ENCODE measurements at places on chromosomes 12 and 14.

GRCh38 chr14:31170411-31170810, 37.2 kb downstream of the HECTD1 start:
- DNase-seq: no peak

DNA sequence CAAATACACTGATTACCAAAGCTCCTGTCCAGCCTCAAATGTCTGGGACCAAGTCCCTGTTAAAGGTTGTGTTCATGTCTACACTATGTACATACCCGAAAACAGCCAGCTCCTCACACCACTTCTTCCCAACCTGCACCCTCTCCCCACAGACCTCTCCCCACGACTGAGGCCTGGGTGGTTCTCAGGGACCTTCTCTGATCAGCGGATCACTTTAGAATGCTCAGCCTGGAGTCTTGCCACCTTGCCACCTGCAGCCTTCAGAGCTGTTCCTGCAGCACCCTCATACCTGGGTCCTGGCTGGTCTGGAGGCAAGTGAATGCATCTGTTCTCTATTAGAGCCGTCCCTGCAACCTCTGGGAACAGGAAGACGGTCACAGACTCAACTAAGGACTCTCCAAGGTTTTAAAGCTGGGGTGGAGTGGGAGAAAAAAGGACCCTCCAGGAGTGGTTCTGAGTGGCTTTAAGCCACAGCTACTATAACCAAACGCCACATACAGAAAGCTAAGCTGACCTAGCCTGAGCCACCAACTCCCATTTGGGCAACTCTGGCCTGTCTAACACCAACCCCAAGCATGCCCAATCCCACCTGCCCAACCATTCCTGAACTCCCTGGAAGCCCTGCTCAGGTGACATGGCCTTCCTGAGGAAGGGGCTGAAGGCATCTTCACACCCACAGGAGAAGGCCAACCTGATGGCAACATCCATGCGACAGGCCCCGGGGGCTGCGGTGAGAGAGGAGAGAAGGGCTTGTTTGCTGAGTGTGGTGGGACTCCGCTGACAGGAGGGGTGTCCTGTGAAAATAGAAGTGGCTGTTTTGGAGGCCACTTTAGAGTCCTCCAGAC, 8.6 kb downstream of the KRT2 start:
- DNase-seq: no peak

- no peak for DNase-seq
Observed at GRCh38 chr12:88914967-88915366, 334.7 kb upstream of the KITLG start.

- no peak for DNase-seq
Observed at GRCh38 chr14:105203057-105203531, 22.0 kb upstream of the NUDT14 start.

DNA sequence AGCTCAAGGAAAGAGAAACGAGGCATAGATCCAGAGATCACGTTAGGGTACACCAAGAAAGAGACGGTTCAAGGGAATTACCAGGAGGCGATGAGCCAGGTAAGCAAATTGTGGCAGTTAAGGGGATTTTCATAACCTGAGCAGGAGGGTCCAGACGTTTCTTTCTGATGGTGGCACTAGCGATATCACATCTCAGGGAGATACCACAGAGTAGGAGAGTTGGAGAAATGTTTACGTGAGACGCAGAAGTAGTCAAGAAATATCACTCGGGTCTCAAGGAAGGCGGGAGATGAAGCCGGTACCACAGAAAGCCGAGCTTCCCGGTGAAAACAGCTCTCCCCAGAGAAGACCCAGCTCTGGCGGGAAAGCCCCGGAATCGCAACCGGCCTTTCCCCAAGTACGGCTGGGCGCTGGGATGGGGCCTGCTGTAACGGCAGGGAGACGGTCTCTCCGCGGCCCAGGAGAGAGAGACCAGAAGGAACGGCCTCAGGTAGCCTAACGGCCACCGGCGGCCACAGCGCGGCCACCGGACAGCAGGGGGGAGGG, 485 bp downstream of the SENP1 start:
- no peak for DNase-seq

DNA sequence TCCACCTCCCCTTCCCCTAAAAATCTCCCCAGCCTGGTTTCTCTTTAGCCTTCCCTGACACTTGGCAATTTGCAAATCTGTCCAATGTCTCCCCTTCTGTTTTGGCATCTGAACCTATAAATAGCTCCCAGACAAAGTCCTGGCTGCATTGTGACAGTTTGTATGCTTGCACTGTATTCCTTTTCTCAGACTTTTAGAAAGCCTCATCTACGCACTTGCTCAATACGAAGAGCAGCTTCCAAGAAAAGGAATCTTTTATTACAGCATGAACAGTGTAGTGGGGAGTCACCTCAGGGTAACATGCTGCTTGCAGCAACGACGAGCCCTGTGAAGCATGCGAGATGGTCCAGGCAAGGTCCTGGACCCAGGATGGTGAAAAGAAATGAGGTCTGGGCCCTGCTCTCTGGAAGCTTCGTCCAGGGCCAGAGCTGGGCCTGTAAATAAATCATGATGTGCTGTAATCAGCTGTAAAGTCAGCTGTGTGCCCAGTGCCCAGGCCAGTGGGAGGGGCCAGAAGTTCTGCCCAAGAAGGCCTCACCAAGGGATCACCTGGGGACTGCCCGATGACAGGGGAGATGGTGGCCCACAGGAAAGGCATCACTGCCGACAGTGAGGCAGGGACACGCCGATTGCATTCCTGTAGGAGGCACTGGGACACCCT, 88.3 kb downstream of the RIN3 start:
- DNase-seq: no peak

All from NCI-H2029 treated with DMSO at 0.1 percent for 48 hours (cell line).